ENCODE measurements at places on chromosomes 11 and 22. TPM values are rescaled to one million over a fixed set of nuclear protein-coding genes. Genes with fewer than 3 reads are reported as not detected.
A peak's percentile ranks its signal among the peaks of the same experiment; 100 is the strongest.

DNA sequence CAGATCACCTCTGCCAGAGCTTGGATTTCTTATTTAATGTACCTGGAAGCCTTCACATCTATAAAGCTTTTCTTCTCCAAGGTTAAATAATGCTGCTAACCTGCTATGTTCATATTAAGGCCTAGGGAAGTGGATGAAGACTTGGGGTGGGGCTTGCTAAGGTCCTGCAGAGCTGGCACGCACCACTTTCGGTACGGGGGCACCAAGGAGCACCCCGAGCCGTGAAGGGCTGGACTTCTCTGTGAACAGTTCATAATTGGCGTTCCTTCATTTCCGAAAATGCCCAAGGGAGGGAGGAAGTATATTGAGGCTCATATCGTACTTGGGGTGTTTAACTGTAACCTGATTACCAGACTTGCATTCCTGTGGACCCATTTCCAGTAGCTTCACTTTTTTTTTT lies 59.6 kb downstream of the ST14 start:
- DNase-seq = no peak

Gene OR52N4
- total RNA-seq = not detected

Gene PCF11
- 20.7 TPM for total RNA-seq

GRCh38 chr11:106127604-106128003 lies 50.1 kb downstream of the AASDHPPT start:
- DNase-seq = no peak

DNA sequence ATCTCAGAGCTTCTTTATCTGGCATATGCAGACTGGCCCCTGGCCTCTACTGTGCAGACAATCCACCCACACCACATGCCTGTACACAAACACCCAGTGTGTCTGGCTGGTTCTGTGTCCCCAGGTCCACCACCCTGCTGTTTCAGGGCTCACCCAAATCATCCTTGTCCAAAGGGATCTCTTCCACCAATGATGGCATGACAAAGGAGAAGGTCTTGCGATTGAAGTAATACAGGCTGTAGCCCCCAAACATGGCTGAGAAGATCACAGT lies 1.7 kb downstream of the SLC37A4 start:
- no peak for DNase-seq

DNA sequence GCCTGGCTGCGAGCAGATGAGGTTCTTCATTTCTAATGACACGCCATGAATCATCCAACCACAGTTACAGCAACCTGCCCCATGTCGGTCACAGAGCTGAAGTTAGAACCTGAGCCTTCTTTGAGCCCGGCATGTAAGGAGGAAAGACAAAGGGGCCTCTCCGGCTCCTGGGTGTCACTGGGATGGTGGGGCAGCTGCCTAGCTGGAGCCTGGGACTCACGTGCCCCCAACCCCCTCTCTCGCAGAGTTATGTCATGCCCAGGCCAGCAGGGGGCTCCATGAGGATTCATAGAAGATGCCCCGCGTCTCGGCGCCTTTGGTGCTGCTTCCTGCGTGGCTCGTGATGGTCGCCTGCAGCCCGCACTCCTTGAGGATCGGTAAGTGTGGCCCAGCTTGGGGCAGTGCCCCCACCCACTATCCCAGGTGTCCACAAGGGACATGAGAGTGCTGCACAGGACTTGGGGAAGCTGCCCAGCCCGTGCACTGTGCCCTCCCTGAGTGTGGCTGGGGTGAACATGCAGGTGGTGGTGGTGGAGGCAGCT lies 148.5 kb downstream of the GRIK4 start:
- DNase-seq = peak; percentile 25

GRCh38 chr11:1729692-1730011 lies 20.7 kb downstream of the IFITM10 start:
- DNase-seq = peak; percentile 3

DNA sequence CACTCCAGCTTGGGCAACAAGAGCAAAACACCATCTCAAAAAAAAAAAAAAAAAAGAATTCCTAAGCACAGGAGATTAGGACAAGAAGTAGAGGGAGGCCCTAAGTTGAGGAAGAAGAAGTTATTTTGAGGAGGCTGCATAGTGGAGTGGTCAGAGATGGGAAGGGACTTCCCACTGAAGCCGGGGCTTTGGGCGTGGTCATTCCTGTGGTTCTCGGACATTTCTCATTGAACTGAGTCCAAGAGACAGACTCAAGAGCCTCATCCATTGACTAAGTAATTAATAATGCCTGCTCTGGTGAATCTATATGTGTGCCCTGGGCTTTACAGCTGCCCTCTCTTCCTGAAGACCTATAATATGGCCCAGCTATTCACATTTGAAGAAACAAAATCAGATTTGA lies 53.2 kb upstream of the FTH1 start:
- DNase-seq = no peak

GRCh38 chr11:73478737-73479347 lies 102.6 kb downstream of the RELT start:
- DNase-seq = peak; percentile 52

DNA sequence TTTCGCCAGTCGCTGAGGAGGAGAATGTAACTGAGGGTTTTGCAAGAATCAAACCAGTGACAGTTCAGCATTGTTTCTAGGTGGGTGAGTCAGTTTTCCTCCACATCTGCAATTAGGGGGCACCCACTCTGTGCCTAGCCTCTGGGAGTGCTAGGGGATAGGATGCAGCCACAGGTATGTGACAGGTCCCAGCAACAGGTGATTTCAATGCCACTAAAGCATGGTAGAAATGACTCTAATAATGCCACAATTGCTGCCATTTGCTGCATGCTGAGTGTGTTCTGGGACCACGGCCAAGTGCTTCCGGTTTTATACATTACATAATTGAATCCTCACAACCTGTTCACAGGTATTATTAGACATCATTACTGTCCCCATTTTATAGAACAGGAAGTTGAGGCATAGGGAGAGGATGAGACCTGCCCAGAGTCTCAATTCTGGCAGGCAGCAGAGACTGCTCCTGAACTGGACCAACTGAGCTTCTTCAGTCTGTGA lies 556 bp downstream of the CRYBB2 start:
- DNase-seq = no peak

DNA sequence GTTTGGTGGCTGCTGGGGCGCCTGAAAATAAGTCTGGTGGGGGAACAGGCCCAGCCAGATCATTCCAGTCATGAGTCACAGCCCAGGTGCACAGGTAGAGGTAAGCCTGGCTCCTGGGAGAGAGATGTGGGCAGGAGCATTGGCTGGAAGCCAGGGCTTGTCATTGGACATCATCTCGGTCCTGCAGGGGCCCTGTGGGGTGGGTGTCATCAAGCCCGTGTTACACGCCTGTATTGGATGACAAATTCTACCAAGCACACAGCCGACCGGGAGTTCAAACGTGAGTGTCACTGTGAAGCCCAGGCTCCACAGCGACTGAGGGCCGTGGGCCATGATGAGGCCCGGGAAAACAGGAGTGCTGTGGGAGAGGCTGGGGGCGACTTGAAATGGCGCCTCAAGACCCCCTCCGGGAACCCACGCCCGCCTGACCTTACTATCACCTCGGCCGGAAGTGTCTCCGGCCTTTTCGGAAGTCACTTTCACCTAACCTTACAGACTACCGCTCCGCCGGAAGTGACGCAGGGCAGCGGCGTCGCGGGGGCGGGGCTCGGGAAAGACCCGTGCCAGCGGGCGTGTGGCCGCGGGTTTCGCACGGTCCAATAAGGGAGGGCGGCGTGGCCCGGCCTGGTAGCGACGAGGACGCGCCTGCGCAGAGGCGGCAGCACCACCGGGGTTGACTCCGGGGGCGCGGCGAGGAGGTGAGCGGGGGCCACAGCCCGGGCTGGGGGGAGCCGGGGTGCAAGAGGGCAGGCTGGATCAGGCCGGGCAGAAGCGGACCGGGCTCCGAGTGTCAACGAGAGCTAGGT lies at the start of gene FKBP2:
TSS of gene FKBP2 (plus strand) at position 661 of the 806 bp plus-strand sequence. CDS start 1,293 bp downstream, outside the sequence.
- DNase-seq = peak; percentile 95

DNA sequence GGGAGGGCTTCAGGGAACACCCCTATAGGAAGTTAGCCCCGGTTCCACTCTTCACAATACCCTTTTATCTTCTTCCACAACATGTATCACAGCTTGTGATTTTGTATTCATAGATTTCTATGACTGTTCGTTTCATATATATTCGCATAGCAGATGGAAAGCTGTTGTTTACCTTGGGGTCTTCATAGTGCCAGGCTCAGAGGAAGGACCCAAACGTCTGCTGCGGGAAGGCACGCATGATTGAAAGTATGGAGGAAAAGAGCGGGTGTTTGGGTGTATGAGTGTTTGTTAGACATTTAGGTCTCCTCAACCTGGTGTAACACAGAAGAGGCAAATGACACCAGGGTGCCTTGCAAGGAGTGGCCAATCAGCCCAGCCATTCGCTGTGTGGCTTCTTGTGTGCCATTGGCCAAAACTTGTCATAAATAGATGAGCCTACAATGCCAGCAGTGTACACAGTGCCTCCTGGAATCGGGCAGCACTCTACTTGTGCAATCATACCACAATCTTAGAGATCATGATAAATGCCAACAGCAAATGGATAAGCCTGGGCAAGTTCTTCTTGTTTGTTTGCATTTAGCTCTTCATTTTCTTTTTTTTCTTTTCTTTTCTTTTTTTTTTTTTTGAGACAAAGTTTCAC lies 10.9 kb upstream of the ADA2 start:
- DNase-seq = no peak
